D721Med (cell line): ENCODE measurements at places on chromosomes 6 and 20.

DNA sequence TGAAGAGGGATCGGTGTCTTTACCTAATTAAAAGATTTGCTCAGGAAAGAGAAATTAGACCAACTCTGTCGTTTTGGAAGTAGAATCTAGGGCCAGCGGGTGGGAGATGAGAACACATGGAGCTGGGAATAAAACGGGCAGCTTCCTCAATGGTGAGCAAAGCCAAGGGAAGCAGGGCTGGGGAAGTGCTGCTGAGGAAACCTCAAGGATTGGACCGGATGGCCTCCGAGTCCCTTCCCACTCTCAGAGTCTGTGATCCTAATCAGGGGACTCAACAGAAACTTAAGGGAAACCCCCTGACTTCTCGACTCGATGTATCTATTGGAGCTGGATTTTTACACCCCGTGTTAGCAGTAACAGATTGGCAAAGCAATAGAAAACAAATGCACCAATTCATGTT, 10.8 kb downstream of the GCNT2 start:
- DNase-seq = no peak

DNA sequence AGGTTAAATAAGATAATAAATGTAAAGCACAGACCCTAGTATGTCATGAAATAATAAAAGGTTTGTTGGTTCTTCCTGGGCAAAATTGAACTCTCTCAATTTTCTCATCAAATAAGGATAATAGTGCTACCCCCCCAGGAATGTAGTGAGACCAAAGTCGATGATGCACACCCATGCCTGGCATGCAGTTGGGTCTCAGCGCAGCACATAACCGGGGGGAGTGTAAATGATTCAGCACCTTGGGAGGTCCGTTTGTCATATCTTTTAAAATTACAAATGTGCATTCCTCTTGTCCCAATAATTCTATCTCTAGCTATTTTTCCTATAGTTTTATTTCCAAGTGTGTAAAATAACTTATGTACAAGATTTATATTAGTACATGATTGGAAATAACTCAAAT, 31.3 kb upstream of the CCDC167 start:
- DNase-seq = no peak

GRCh38 chr6:118594877-118595276, 46.8 kb downstream of the PLN start:
- no peak for DNase-seq

DNA sequence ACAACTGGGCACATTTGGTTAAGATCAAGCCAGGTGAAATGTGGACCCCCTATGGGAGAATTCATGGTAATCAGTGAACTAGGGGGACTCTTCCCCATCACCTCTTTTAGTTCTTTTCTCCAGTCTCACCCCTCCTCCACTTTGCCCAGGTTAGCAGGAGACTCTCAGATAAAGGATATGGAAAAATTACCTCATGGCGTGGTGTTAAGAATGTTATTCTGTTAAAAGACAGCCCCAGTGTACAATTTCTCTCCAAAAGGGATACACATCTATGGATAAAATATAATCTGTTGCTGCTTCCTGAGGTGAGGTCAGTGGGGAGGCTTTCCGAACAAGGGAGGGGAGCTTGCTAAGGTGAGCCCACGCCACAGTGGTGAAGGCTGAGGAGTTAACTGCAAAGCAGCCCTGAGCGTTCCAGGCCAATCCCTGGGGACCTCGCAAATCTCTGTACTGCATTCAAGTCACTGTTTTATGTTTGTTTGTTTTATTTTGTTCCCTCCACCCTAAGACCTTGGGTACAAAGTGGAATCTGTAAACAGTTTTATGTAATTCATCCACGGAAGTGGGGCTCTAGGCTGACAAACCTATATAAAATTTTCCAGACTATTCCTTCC, 52.0 kb downstream of the ADGRF1 start:
- no peak for DNase-seq

DNA sequence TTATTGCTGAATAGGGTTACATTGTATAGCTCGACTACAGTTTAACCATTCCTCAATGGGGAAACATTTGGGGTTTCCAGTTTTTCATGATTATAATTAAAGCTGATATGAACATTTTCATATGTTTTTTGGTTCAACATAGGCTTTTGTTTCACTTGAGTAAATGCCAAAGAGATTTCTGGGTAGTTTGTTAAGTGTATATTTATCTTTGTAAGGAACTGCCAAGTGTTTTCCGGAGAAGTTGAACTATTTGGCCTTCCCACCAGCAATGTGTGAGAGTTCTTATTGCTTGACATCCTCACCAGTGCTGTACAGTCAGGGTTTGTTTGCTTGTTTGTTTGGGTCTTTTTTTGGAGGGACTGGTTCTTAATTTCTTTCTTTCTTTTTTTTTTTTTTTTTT, 83.7 kb upstream of the RALY start:
- DNase-seq = no peak

DNA sequence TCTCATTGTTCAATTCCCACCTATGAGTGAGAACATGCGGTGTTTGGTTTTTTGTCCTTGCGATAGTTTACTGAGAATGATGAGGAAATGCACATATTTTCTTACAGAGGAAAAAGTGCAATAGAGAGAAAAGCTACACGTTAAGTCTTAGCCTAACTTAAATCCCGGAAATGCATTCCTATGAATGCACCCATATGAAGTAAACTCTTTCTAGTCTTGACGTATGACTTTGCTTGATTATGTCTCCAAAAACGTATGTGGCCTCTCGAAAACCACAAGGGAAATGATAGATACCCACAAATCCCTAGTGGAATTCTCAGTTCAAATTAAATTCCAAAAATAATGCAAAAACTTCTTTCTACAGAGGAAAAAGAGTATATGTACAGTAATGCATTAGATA, 90.7 kb upstream of the SASH1 start:
- no peak for DNase-seq

- DNase-seq = no peak
These were observed 33.3 kb downstream of the CST9L start for GRCh38 chr20:23534801-23535593.

GRCh38 chr20:22428051-22428450, 156.3 kb downstream of the FOXA2 start:
- no peak for DNase-seq

GRCh38 chr20:57883761-57884160, 173.9 kb upstream of the PMEPA1 start:
- no peak for DNase-seq

- no peak for DNase-seq
These were observed 156.8 kb upstream of the PTPN1 start for GRCh38 chr20:50353289-50353961.

DNA sequence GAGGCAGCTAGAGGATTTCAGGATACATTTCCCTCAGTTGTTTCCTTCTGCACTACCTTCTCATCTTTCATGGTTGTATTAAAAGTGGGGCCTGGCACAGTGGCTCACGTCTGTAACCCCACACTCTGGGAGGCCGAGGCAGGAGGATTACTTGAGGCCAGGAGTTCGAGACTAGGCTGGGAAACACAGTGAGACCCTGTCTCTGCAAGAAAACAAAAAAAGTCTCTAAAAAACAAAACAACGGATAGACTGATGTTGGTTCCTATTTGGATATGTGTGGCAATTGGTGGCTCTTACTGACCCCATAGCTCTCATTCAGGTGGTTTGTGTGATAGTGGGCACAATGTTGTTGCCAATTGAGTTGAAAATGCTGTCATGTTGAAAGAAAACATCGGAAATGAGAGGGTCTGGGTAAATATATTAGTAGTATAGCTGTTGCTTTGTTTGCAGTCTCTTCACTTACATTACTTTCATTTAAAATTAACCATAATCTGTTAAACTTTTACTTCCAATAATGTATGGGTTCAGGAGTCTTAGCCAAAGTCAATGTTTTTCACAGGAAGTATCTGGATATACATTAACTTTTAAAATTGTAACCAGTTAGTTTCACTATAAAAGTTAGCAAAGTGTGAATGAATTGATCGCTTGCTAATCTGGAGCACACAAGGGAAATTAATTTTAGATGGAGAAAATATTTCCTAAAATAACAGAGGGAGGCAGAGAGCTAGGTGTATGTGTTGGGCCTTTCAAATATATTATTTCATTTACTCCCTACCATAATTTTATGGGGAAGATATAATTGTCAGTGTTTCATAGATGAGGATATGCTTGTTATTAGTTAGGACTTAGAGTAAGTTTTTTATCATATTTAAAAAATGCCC, 31.1 kb downstream of the UTRN start:
- DNase-seq = no peak

- DNase-seq = peak; percentile 48
These were observed 32.9 kb downstream of the HM13 start for GRCh38 chr20:31547017-31547675.

DNA sequence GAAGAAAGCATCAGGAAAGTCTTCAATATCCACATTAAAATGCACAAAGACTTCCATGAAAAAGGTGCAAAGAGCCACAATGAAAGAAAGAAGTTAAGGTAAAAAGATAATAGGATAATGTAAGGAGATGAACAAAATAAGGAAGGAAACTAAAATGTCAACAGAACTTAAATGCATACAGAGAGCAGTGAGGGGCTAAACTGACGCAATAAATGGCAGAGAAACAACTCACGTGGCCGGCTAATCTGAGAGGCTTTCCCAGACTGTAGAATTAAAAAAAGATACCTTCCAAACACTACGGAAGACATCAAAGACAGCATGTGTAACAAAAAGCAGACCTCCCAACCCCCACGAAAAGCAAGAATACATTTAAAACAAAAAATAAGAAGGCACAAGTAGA, 73.7 kb downstream of the GMDS start:
- DNase-seq = no peak

DNA sequence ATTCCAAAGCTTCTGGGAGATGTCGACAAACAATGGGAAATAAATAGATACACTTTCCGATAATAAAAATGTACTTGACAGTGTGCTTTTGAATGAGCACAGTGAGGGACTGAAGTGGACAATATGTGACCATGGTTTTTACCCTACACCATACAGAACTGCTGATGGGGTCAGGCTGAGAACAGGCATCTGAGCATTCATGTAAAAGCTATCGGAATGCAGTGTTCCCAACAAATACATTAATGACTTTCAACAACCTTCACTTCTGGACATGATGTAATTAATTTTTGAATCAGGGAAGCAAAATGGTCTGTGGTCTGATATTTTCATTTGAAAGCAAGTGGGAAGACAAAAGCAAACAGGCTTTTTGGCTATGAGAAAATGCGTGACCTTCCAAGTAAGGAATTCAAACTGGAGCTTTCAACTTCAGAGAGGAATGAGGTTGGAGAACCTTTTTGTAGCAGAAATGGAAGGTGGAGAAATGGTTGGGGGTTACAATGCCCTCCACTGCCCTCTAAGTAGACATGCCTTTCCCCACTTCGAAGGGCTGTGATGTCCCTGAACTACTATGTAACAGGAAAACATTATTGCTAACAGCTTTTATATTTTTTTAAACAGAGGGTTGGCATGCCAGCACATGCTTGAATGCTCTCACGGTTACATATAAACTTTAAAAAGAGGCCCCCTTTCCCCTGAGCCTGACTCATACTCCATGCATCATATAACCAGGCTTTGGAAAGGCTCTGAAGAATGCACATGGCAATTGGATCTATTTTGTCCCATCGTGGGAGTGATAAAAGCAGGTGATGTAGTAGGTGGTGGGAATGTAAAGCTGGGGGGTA, 203.5 kb upstream of the CITED2 start:
- no peak for DNase-seq

DNA sequence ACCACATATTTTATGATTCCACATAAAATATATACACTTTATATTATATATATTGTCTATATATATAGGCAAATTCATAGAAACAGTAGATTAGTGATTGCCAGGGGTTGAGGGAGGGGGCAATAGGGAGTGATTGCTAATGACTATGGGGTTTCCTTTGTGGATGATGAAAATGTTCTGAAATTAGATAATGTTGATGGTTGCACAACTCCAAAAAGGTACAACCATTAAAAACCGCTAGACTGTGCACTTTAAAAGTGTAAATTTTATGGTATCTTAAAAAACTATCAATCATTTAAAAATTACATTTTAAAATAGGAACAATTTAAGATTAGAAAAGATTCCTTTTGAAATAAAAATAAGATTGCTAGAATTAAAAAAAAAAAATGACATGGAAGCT, 23.8 kb upstream of the CEP85L start:
- DNase-seq = no peak
